ENCODE measurements at places on chromosomes 3 and 15. TPM values are rescaled to one million over a fixed set of nuclear protein-coding genes. Genes with fewer than 3 reads are reported as not detected.

GRCh38 chr3:143236226-143236964, 116.8 kb downstream of the CHST2 start:
- no peak for DNase-seq

DNA sequence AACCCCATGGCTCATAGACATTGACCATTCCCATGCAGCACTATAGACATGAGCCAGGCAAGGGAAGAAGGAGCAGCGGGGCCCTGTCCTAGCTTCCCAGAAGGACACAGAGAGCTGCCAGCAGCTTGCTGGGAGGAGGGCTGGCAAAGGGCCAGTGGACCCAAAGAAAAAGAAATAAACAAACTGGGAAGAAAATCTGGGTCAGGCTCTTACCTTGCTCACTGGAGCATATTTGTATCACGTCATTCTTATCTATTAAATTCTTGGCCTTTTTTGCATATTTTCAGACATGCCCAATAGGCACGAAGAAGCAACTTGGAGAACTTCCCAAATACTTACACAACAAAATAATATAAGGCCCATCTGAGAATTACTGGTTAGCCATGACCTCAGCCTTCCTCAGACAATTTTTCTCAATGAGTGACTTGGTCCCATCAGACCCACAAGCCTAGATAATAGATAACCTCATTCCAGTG, 28.4 kb downstream of the RASGRP1 start:
- peak; percentile 44 for DNase-seq

The ARPIN gene
- total RNA-seq: 29.4 TPM

- no peak for DNase-seq
Observed at GRCh38 chr3:71466483-71466882, 117.0 kb downstream of the FOXP1 start.

The GOLGA8M gene
- 0.26 TPM for total RNA-seq

DNA sequence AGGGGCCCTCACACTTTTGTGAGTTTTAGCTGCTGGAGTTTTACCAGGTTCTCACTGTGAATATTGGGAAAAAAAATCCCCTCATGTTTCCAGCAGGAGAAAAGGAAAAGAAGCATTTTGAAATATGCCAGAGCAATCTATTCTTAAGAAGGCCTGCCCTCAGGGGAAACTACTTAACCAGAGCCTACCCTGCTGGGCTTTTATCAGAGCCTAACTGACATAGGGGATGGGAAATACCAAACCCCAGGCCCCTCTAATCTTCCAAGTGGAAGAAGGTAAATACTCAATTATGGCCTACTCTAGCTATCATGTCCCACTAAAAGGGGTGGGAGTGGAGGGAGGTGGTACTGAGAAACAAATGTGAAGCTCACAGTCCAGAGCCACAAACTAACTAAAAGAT, 68.7 kb upstream of the NMNAT3 start:
- no peak for DNase-seq

DNA sequence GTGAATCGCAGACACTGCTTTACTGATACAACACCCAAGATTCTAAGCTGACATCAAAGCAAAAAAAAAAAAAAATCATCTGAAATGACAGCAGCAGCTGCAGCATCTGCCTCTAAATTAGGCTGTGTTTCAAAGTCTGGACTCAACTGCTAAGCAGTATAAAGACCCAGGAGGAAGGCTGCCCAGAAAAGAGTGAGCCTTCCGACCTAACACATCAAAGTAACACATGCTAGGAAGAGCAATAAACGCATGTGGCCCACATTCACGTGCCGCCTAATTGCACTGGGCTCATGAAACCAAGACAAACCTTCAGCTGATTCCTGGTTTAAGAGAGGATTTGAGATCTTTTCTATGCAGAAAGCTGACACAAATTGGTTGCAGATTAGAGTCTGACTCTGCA, 317.1 kb downstream of the ZIC4 start:
- DNase-seq: no peak

The MEIS2 gene
- total RNA-seq: 124 TPM

DNA sequence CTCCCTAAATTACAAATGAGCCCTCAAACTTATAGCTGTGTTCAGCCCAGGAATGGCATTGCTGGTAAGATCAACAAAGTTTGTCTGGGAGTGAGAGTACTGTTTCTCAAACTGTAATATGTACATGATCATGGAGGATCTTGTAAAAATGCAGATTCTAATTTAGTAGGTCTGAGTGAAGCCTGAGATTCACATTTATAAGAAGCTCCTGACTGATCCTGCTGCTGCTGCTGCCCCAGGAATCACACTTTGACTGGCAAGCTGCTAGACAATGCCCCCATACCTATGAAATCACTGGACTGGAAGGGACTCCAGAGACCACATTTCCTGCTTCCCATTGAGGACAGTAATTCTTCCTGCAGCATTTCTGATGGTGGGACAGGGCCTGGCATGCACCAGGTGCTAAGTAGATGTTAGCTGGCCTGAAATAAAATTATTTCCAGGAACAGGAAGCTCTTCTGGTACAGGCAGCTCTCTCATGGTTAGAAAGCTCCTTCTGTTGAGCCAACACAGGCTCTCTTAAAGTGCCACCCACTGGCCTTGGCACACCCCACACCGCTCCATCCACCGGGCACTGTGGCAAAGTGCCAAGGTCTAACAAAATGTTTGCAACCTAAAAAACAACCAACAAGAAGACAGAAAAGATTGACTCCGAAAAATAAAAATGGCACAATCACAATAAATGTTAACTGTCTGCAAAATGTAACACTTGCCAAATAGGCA, 36.7 kb upstream of the ZNF710 start:
- DNase-seq: no peak

DNA sequence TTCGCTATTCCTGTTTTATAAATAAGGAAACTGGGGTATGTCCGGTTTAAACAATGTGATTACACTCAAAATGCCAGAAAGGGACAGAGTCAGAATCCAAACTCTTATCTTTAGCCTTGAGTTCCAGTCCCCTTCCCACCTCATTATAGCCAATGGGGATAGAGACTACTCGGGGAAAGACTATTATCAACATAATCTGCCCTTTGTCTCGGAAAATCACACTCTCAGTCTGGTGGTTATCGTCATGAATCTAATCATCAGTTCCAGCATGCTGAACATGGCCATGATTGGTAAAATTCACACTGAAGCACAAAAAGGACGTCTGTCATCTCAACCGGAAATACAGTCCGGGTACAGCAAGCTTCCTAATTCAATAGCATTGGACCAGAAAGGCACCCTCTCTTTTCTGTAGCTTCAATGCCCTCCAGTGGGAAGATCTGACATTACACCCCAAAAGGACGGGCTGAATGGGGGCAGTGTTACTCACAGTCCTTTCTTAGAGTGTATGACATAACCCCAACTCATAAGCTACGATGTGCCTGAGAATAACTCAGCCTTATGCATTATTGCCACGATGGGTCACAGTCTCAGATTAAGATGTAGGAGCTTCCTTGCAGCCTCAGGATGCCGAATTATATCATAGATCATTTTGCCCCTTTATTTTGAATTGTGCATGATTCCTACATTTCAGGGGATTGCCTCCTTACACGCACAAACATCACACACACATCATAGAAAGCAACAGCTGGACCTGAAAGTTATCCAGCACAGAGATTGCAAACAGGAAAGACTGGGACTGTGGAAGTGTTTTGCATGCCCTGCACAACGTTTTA, 390.4 kb upstream of the LMCD1 start:
- DNase-seq: no peak

GRCh38 chr3:185728630-185729336, 96.1 kb downstream of the IGF2BP2 start:
- no peak for DNase-seq

- DNase-seq: peak; percentile 25
Observed at GRCh38 chr3:87082796-87083440, 92.0 kb upstream of the VGLL3 start.

The ONECUT1 gene
- not detected for total RNA-seq

GRCh38 chr3:135412475-135412874, 553.1 kb upstream of the PPP2R3A start:
- no peak for DNase-seq

GRCh38 chr15:59976480-59977271, 27.4 kb upstream of the FOXB1 start:
- DNase-seq: no peak

The CATSPER2 gene
- 4.8 TPM for total RNA-seq

The CLRN1 gene
- total RNA-seq: not detected

DNA sequence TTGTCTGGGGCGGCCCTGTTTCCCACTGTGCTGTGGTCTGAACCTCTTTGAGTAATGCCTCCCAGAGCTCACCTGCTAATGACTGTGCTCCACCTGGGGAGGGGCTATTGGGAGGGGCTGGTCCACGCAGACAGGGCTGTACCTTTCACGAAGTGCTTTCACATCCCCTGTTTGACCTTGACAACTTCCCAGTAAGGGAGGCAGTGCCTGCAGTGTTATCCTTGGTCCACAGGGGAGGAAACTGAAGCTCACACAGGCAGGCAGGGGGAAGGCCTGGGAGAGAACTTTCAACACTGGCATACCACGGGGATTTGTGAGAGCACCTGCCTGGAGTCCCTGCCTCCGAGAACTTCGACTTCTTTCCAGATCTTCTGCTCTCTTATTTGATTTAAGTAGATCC, 91.2 kb downstream of the CACNA1D start:
- DNase-seq: no peak

- no peak for DNase-seq
Observed at GRCh38 chr3:191409791-191410359, 51.1 kb upstream of the PYDC2 start.

- DNase-seq: no peak
Observed at GRCh38 chr3:54321520-54321919, 199.2 kb downstream of the CACNA2D3 start.

- no peak for DNase-seq
Observed at GRCh38 chr3:186965141-186965879, 35.0 kb downstream of the ST6GAL1 start.

- no peak for DNase-seq
Observed at GRCh38 chr3:63244486-63244885, 33.6 kb upstream of the SYNPR start.

The LRTM1 gene
- not detected for total RNA-seq

GRCh38 chr15:33138000-33138399, 56.5 kb downstream of the FMN1 start:
- no peak for DNase-seq

DNA sequence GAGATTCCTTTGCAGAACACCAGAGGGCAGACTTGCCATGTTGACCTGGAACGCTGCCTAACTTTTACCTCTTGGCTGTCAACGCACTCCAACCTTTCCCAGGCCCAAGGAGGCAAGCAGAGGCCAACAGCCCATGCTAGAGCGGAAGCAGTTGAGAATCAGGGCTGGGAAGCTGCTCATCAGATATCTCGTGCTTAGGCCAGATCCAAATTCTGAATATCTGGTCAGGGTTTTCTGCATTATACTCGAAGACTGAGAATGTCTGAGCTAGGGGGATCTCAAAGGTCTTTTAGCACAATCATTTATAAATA, 2.5 kb downstream of the XIRP1 start:
- DNase-seq: peak; percentile 66

The ATP13A5 gene
- total RNA-seq: not detected

DNA sequence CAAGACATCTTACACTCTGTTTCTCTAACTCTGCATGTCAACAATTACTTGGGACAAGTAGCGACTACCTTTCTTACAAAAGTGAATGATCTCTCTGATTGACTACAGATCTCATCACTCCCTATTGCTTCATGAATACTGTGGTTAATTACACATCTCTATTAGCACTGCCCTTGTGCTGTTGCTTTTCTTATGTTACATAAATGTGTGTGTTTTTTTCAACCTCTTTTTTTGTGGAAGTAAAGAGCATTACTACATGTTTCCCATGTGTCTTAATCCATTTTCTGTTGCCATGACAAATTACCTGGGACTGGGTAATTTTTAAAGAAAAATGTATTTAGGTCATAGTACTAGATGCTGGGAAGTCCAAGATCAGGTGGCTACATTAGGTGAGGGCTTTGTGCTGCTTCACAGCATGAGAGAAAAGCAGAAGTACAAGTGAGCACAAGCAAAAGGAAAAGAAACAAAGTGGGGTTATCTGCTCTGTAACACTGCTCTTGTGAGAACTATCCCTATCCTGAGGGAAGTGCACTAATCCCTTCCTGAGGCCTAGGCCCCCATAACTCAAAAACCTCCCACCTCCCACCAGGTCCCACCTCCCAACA, 298.2 kb upstream of the SATB1 start:
- DNase-seq: no peak

The SMAD6 gene
- total RNA-seq: 30.1 TPM

- DNase-seq: no peak
Observed at GRCh38 chr3:27596334-27596841, 112.2 kb upstream of the SLC4A7 start.

The TMCO5A gene
- not detected for total RNA-seq

The GOLGA6A gene
- total RNA-seq: not detected

The DNAH12 gene
- total RNA-seq: not detected

DNA sequence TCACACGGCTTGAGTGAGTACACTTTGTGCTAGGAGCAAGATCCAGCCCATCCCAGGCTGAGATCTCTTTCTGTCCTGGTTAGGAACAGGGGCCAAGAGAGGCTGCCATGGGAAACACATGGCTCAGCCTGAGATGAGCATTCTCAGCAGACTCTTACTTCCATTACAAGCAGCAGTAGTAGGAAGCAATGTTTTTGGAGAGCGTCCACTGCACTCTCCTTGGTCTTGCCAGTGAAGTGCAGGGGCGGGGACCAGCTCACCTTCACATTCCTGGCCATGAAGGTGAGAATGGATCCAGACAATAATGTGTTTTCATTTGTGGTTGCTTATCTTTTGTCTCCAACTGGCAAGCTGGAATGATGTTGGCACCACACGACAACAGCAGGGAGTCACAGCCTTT, 24.7 kb downstream of the ZNF80 start:
- DNase-seq: no peak

The TUSC7 gene
- not detected for total RNA-seq

The LIPH gene
- not detected for total RNA-seq

DNA sequence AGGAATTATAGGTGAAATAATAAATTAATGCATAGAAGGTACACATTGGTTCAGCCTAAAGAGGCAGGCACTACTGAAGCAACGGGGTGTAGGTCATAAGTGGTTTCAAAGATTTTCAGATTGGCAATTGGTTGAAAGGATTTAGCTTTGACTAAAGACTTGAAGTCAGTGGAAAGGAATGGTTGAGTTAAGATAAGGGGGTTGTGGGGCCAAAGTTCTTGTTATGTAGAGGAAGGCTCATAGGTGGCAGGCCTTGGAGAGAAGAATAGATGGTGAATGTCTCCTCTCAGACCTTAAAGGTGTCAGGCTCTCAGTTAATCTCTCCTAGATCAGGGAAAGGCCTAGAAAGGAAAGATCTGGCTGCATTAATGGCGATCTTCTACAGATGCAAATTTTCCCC, 209.8 kb downstream of the ATP10A start:
- DNase-seq: no peak

Data from uterus (tissue), 4 donors.